Activated B cell treated with CpG ODN at 0.5 μM for 24 hours (primary cell): ENCODE measurements at places on chromosomes 7 and 10.

GRCh38 chr7:17844022-17844421, 96.3 kb downstream of the SNX13 start:
- DNase-seq, result no peak
- H3K27ac ChIP-seq, result no peak overlapping the region
- H3K4me1 ChIP-seq, result peaks cover 20% of the 10 kb centered on the region
- no peak overlapping the region for H3K4me3 ChIP-seq

DNA sequence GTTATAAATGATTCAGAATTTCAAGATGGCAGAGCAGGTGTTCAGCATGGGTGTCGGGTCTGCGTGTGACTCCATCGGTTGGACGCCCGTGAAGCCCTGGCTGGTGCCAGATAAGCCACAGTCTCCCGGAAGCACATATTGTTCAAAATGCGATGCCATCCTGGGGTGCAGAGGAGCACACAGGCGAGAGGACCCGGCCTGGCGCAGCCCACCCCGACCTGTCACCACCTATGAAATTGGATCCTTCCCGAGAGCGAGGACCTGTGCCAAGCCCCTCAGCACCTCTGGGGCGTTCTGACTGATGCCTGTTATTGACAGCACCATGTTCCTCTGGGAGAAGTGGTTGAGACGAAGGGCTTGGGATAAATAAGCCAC, 110.1 kb downstream of the ACTR3B start:
- no peaks in the 10 kb centered on the region for H3K27me3 ChIP-seq
- no peaks in the 10 kb centered on the region for H3K4me1 ChIP-seq
- DNase-seq, result no peak
- H3K4me3 ChIP-seq, result no peak overlapping the region
- no peak overlapping the region for H3K27ac ChIP-seq

DNA sequence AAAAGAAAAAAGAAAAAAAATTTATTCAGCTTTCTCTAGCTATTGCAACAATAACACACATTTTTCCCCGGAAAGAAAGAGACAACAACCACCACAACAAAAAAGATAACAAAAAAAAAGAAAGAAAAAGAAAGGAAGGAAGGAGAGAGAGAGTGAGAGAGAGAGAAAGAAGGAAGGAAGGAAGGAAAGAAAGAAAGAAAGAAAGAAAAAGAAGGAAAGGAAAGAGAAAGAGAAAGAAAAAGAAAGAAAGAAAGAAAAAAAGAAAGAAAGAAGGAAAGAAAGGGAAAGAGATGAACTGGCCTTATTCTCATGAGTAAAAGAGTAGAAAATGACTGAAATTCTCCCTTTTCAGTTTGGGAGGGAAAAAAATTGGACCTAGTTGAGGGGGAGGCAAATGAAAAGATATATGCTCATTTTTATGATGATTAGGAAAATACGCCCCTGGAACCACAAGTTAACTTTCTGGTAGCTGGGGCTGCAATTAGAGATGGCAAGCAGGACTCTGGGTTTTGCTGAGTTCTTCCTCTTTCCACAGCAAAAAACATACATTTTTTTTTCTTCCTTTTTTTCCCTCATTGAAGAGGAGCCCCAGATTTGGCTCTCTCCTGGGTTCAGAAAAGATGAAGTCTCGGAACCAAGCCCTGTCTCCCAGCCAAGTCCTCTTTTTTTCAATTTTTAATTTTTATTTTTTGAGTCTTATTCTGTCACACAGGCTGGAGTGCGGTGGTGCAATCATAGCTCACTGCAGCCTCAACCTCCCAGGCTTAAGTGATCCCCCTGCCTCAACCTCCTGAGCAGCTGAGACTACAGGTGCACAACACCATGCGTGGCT, 12.6 kb upstream of the PRDX3 start:
- peaks cover 14% of the 10 kb centered on the region for H3K4me1 ChIP-seq
- DNase-seq, result no peak
- no peak overlapping the region for H3K27ac ChIP-seq
- H3K36me3 ChIP-seq, result no peaks in the 10 kb centered on the region
- H3K4me3 ChIP-seq, result no peak overlapping the region
- H3K27me3 ChIP-seq, result no peaks in the 10 kb centered on the region

DNA sequence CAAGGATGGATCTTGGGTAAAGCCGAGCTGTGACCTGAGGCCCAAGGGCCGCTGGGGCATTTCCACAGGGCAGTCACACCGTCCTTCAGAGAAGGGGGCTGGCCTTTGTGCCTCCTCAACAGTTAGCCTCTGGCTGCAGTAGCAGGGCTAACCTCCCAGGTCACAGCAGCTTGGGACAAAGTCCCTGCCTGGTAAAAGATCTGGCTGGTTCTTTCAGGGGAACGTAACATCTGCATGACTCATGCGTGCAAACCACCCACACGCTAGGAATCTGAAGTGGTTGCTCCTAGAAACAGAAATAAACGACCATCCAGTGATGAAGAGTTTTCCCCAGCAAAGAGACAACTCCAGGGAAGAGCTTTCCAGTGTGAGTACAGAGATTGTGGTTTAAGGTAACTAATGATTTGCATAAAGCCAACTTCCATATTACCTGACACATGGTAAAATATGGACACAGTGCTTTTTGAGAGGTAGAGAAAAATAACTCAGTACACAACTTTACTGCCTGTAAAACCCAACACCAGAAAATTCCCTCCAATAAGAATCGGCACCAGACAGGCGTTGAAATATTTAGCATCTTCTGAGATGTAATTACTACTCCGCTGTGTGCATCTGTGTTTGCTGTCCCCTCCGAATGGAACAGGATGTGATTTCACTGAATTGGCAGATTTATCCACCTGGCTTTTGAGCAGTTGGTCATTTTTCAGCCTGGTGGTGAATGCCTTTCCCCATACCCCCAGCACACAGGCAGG, 84.9 kb upstream of the ADRB1 start:
- no peak overlapping the region for H3K4me3 ChIP-seq
- peaks cover 8% of the 10 kb centered on the region for H3K4me1 ChIP-seq
- no peak overlapping the region for H3K27ac ChIP-seq
- no peaks in the 10 kb centered on the region for H3K27me3 ChIP-seq

- peaks cover 40% of the 10 kb centered on the region for H3K4me1 ChIP-seq
- H3K27ac ChIP-seq, result peak overlapping the region; percentile 65
- no peak overlapping the region for H3K4me3 ChIP-seq
- no peaks in the 10 kb centered on the region for H3K27me3 ChIP-seq
These were observed 35.9 kb upstream of the AP5Z1 start for GRCh38 chr7:4739528-4739992.

- no peaks in the 10 kb centered on the region for H3K27me3 ChIP-seq
- H3K4me3 ChIP-seq, result no peak overlapping the region
- no peak overlapping the region for H3K27ac ChIP-seq
- no peak for DNase-seq
- peaks cover 30% of the 10 kb centered on the region for H3K36me3 ChIP-seq
These were observed 9.3 kb downstream of the LIPA start for GRCh38 chr10:89242345-89242684.
